Amygdala (tissue), 56 donors: ENCODE measurements at places on chromosomes 5 and 9.

DNA sequence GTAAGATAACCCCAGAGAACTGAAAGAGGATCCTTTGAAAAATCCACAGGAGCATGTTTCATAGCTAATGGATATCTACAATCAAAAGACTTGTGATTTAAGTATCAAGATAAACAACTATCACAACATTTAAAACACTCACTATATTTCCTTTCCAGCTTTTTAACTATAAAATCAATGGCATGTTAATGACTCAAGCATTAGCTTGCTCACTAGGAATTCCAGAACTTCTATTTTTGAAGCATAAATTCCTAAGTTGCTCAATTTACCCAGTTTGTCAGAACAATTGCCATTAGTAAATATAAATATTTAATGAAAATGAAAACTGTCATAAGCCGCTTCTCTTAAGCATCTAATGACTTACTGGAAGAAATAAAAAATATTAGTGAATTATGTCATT, 355.3 kb downstream of the PRELID2 start:
- no peak for DNase-seq

GRCh38 chr5:129243039-129243438, 148.5 kb downstream of the ISOC1 start:
- DNase-seq = no peak

DNA sequence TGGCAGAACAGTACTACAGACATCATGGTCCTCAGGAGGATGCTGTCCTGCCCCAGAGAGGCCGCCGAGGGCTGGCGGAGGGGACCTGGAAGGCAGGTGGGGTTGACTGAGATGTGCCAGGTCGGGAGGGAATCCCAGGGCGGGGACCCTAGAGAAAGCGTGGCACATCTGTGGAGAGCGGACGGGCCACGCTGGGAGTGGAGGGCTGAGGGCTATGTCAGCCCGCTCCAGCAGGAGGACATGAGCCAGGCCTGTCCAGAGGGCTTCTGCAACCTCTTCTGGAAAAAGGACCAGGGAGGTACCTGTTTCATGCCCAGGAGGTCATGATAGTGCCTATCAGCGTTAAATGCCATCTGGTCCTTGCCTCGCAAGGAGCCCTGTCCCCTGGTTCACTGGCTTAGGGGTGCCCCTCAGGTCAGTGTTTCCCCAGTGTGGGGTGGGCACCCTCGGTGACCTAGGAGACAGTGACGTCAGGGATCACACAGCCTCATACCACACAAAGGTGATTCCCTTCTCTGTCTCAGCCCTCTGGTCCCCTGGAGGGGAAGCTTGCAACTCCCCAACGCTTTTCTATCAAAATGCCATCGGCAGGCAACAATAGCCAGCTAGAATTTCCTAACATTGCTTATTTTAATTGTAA, 103.6 kb upstream of the IER5L start:
- DNase-seq = no peak

GRCh38 chr5:116576053-116576713, 1.6 kb upstream of the SEMA6A start:
- peak; percentile 26 for DNase-seq

GRCh38 chr5:37940931-37941623, 101.2 kb upstream of the GDNF start:
- no peak for DNase-seq
